ENCODE measurements at places on chromosomes 11 and 22.

DNA sequence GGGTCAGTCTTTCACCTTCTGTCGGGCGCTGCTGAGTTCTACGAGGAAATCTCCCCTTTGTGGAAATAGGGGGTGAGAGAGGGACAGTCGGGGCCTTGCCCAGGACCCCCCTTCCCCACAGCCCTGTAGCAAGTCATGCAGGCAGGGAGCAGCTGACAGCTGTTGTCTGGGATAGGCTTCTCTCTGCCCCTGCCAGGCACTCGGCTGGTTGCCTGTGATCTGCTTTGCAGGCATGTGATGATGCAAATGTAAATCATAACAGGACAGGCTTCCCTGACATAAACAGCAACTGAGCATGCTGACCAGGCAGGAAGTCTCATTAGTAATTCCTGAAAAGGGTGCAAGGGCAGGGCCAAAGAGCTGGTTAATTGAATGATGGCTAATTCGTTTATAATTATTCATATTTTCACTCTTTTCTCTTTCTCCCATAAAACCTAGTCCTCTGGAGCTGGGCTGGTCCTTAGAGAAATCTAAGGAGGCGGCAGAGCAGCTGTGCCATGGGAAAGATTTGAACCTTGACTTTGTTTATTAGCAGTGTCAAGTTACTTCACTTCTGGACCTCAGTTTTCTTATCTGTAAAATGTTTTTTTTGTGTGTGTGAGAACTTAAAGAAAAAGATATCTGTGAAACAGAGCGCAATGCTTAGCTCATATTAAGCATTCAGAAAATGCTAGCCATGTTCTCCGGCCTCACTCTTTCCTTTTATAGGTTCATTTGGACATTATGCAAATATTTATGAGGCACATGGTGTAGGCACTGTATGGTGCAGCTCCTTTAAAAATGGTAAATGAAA, 129.7 kb downstream of the LDLRAD3 start:
- no peak for DNase-seq

GRCh38 chr11:132551016-132551415, 981.3 kb downstream of the OPCML start:
- DNase-seq = no peak

DNA sequence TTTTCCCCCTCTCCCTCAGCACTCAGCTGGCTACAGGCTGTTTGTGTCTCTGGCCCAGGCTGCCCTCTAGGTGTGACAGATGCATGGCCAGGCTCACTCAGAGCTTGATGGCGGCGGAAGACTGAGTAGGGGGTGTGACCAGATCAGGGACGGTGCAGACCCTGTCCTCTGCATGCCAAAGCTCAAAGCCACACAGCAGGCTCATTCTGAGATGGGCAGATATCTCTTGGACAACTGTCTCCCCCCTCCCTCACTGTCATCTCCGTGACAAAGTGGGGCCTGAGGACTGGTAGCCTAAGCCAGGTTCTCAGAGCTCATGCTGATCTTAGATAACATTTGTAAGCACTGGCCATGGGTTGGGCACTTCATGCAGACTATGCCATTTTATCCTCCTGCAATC, 231.3 kb downstream of the DSCAML1 start:
- DNase-seq = no peak

DNA sequence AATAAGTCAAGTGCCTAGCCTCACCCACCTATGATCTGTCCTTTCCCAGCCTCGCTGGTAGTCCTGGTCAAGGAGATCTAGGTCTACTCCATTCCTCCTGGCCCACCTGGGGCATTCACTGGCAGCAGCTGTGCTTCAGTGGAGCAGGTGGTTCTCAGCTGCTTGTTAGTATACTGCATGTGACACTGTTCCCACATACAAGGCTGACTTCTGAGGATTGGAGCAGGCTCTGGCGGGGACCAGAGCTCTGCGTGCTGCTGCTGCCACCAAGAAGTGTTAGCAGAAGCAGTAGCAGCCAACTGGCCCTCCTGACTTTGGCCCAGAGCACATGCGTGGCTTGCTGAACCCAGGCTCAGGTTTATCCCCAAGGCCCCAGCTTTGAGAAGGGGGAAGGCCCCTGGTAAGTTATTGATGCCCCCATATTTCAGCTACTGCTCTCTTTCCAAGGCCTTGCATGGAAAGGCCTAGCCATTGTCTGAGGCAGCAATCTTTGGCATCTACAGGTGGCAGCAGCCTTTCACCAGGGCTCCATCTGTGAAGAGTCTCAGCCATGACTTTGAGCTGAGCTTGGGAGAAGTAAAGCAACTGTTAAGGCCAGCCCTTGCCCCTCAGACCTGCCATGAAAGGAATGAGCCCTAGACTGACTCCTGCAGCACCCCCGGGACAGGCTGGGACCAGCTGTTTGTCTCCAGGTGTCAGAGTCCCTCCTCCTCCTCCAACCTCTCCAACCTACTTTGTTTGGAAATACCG, 26.5 kb downstream of the ARHGAP1 start:
- no peak for DNase-seq

DNA sequence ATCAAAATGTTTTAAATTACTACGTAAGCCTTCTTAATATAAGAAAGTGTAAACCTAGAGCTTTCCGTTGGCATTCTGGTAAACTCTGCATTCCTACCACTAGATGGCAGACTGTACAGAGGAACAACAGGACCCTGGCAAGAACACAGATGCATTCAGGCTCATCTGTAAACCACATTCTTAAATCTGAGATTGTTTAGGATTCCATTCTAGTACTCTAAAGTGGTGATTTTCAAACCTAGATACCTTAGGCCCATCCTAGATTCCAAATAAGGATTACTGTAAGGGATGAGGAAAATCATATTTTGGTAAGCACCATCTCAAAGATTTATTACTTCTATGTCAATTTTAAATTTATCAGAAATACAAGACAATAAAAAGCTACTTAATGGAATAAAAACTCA, 26.9 kb downstream of the PICALM start:
- peak; percentile 8 for DNase-seq

GRCh38 chr11:116224154-116224888, 548.5 kb downstream of the BUD13 start:
- DNase-seq = no peak

DNA sequence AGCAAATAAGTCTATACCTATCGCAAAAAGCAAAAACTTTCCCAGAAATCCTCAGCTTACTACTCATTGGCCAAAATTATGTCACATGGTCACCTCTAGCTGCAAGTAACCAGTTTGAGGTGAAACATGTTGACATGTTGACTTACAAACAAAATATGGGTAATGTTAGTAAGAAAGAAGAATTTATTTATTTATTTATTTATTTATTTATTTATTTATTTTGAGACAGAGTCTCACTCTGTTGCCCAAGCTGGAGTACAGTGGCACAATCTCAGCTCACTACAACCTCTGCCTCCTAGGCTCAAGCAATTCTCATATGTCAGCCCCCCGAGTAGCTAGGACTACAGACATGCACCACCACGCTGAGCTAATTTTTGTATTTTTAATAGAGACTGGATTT, 5.4 kb upstream of the SLC35C1 start:
- DNase-seq = no peak

DNA sequence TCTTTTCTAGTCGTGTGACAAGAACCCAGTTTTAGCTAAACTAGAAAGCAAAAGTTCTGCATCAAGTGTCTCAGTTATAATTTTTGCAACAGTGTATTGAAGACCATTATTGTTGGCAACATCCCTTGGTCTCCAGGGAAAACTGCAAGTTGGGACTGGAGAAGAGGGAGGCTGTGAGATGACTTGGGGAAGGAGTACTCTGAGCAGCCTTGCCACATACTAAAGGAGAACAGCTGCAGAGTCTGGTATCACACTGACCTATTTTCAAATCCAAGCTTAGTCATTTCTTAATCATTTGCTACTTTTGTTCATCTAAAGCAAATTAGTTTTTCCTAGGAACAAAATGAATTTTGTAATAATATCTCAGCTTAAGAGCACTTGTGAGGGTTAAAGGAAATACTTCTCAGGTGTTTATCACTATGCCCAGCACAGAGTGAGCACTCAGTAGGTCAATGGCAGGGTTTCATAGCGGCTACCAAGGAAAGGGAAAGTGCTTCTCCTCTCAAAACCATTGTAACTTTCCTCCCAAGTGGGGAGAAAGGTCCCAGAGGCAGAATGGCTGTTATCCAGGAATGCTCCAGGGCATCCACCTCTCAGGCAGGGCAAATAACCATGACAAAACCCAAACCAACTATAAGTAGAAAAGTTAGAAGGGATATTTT, 247.1 kb downstream of the C11orf87 start:
- DNase-seq = no peak

- DNase-seq = no peak
Measured at GRCh38 chr11:8285796-8286195, 22.1 kb upstream of the LMO1 start.

- no peak for DNase-seq
Measured at GRCh38 chr11:122234257-122234656, 118.2 kb upstream of the BLID start.

- DNase-seq = no peak
Measured at GRCh38 chr11:5343474-5344335, at the start of gene OR51B5. OR51B5 (minus strand) TSS chr11:5343524; CDS start chr11:5343524, 0 bp downstream.

DNA sequence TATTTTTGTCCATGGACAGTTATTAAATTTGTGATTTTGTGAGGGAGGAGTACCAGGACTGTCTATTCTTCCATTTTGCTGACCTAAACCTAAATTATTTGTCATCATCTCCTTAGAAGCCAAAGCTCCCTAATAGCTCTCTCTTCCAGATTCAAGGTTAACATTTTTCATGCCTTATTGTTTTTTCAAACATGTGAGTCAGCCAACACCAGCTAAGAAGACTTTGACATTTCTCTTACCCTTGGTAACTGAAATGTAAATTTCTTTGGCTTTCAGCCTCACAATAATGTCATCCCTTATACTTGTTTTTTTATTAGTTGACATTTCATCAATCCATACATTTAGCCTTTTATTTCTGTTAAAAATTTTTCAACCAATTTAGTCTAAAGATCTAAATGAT, 19.2 kb downstream of the OR52E1 start:
- DNase-seq = no peak

GRCh38 chr22:46022881-46023512, 46.0 kb upstream of the WNT7B start:
- no peak for DNase-seq

- DNase-seq = no peak
Measured at GRCh38 chr11:30605036-30605605, 19.0 kb upstream of the MPPED2 start.

- no peak for DNase-seq
Measured at GRCh38 chr22:40300884-40301672, 45.2 kb upstream of the ADSL start.
